ENCODE measurements at places on chromosomes 7 and 10.

GRCh38 chr10:117725993-117726392 lies 183.4 kb downstream of the EMX2 start:
- DNase-seq, result no peak

DNA sequence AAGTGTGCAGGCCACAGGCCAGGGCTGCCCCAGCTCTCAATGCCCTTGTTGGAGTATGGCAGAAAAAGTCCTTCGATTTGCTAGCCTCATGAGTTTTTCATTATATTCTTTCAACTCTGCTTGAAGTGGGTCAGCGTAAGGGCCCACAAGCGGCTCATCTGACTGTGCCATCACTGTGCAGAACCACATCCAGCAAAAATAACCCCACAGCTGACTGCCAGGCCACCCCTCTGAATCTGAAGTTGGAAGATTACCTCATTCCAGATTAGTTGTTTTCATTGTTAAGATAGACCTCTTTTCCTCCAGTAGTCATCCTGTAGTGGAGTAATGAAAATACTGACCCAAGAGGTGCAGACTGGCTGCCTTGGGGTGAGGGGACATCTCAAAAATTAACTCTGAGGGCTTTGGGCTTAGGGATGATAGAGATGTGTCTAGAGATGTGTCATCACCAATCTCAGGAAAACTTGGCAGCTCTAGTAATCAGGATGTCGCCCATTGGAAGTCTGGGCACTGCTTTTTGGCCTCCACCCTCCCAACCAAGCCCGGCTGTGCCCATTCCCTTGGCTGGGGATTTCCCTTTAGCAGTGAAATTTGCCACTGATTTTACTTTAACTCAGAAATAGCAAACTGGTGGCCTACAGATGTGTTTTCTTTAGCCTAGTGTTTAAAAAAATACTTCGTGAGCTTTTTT lies 164.3 kb downstream of the LCOR start:
- DNase-seq, result no peak

DNA sequence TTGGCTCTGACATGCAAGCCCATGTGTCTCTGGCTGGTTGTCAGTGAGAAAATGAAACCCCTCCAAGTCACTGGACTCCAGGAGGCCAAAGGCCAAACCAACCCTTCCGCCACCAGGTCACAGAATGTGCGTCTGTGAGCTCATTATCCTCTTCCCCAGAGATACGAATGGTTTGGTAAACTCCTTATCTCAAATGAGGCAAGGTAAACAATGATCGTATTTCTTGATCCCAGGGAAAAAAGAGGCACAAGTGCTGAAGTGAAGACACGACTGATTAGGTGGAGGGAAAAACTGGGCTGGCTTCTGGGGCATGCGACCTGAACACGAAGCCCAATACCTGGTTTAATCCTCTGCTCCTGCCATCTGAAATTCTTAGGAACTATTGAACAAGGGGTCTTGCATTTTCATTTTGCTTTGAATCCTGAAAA lies 70.6 kb upstream of the ARID5B start:
- no peak for DNase-seq

DNA sequence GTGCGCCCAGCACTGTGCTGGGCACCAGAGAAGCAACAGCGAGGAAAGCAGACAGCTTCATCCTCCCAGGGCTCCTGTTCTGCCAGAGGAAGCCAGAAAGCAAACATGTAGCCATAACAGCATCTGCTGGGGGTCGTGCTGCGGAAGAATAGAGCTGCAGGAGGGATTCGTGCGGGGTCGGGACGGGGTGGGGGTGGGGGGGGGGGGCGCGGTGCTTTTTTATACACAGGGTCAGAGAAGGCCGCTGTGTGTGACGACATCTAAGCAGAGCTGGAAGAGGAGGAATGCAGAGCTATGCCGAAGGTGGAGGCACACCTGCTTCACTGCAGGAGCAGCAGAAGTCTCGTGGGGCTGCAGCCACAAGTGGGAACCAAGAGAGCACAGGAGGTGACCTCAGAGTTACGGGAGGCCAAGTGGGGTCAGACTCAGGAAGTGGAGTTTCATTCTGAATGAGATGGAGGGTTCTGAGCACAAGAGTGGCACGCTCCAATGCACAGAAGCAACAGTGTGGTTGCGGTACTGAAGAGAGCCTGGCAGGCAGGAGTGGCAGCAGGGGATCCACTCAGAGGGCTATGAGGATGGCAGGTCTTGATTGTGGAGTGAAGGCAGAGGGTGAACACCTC lies 11.1 kb downstream of the PKD1L1 start:
- no peak for DNase-seq

DNA sequence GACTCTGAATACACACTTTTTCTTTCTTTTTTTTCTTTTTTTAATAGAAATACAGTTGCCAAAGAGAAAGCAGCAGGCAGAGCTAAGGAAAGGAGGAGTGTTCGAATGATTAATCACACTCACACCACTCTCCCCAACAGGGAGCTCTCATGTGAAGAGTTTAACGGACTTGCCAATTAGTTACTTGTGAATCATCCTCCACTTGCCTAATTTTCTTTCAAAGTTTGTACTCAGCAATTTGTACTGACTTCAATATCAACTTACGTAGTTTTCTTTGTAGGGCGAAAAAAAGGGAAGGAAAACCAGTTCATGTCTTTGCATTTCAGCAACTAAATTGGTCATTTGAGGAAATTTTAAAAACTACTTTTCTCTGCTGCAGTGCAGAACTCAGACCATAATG lies 109.2 kb downstream of the PIP4K2A start:
- DNase-seq, result no peak

DNA sequence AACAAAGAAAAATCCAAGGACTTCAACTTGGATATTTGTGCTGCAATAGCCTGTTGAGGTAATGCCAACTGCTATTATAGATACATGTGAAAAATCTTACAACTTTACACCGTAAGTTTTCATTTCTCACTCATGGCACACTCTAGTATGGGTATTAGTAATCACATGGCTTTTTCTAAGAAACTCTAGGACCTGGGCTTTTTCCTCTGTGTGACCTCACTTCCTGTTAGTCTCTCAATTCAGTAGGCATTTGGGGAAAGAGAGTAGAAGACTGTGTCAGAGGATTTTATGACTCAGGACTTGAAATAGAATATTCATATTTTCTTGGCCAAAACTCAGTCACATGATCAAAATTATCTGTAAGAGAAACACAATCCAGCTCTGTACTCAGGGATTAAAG lies 1049.9 kb downstream of the REEP3 start:
- DNase-seq, result no peak

DNA sequence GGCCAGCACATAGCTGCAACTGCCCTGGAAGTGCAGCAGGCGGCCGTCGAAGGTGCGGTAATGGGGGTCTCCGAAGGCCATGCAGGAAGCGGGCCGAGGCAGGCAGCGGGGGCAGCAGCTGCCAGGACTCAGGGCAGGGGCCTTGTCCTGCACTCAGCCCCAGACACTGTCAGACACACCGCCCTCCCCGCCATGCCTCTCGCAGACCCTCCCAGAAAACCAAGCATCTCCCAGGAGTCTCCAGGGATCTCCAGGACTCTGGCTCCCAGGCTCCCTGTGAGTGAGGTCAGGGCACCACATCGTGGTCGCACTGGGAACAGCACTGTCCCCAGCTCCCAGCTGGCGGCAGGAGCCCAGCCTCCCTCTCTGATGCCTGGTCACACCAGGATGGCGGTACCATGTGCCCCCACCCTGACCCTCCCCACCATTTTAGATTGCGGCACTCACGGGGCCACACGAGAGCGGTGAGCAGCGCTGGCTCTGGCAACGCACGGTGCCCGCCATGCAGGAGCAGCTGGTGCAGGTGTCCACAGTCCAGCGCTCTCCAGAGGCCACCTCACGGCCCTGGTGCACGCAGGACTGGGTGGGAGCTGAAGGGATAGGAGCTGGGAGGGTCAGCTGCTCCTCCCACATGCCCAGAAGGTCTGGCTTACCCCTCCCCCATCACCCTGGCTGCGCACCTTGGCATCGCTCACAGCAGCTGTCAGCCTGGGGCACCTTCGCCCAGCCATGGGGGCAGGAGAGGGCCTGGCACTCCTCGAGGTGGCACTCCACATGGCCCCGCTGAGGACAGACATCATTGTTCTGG lies 17.5 kb downstream of the ATP6V1F start:
- DNase-seq, result no peak

DNA sequence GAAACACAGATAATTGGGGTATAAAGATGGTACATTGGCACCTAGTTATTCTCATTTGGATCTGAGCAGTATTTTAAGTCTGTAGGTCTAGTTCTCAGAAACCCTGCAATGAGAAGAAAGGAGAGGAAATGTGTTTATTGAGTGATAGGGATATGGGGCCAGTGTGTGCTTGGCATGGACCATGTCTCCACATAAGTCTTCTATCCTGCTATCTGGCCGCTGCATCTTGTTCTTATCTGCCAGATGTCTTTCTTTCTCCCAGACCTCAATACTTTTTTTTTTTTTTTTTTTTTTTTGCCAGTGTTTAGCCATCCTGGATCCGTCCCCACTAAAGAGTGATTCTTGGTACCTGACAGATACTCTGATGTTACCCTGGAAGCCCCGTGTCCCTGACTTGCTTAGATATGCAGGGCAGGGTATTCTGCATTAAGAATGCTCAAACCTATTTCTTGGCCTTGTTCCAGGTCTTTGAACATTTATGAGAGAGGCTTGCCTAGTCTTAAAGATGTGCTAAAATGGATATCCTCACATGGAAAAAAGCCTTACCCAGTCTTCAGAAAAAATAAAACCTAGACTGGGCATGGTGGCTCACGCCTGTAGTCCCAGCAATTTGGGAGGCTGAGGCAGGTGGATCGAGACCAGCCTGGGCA lies 10.0 kb downstream of the MTURN start:
- no peak for DNase-seq

DNA sequence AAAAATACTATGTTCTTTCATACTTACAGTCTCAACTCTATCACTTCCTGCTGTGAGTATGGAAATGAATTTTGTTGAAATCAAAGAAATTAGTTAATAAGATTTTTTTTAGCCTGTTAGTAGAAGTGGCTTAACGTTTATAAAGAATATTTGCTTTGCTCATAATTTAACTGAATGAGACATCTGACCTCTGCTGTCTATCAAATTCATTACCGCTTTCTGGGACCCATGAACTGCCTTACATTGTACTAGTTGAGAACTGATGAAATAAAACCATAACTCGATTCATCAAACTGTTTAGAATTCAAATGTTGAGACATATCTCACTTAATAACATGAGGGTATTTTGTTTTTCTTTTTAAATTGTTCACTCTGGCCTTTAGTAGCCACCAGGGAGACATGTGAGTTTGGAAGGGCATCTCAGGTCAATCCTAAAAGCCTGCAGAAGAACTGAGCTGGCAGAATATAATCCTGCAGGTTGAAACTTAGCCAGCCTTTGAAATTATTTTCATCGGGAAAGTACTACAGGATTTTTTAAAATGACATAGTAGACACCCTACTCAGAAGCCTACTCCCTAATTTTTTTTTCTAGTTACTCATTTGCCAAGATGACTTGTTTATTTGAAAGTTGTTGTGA lies 78.7 kb downstream of the KIAA1217 start:
- DNase-seq, result no peak

DNA sequence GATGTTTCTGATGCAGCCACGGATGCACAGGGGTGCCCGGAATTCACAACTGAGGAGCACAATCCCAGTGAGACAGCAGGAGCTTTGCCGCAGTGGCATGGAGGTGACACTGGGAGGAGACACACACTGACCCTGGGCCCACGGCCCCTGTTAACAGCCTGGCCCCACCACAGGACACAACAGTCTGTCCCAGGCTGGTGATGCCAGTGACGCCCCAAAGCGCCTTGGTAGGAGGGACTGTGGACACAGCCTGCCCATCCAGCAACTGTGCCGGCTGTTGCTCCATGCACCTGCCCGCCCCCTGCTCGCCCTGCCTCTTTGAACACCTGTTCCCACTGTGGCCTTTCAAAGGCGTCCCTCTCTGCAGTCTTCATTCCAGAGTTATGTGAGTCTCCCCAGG lies 49.8 kb downstream of the KLF6 start:
- DNase-seq, result no peak

- DNase-seq, result no peak
Observed at GRCh38 chr10:2938869-2939268, 128.5 kb upstream of the PFKP start.

DNA sequence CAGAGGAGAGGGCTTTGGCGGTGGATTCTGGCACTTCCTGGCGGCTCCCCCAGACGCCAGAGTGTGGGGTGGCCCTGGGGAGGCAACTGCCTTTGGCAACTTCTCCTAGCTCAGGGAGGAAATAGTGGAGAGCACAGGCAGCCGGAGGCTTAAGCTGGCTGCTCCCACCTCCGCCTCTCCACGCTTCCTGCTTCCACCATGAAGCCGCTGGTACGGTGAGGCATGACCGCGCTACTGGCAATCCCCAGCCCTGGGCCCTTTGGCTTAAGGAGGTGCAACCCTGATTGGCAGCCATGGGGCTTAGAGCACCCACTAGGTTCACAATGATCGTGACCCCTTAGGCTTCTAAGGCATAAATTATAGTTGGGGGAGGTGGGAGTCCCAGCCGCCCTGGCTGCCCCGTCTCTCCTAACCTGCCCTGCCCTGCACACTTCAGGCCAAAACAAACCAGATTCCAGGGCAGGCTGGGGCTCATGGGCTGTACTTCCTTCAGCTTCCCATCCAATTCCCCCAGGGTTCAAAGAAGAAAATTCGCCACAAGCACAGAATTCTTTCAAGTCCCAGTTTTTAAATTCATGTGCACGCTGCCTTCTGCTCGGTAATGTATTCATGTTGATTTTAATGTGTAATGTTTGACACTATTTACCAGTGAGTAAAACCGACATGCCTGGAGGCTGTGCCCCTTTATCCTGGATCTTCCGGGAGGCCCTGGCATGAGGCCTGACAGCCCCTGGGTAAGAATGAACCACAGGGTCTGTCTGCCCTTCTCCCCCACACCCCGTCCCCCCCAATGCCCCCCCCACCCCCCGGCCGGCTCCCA lies 90.7 kb upstream of the LRRC4 start:
- DNase-seq, result no peak

DNA sequence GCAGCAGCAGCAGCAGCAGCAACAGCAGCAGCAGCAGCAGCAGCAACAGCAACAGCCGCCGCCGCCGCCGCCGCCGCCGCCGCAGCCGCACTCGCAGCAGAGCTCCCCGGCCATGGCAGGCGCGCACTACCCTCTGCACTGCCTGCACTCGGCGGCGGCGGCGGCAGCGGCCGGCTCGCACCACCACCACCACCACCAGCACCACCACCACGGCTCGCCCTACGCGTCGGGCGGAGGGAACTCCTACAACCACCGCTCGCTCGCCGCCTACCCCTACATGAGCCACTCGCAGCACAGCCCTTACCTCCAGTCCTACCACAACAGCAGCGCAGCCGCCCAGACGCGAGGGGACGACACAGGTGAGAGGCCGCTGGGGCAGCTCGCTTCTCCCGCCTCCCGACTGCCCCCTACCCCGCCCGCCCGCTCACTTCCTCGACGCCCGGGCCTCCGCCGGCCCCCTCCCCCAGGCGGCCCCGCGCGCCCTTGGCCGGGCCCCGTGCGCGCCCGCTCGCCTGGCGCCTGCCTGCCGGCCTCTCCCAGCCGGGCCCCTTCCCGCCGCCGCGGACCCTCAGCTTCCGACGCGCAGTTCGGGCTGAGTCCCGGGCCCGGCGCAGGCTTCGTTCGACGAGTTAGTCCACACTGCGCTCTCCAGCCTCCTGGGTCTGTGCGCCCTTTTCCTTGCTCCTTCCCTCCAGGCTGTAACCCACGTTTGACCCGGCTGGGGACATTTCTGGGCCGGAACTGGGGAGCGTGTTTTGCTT lies 882 bp downstream of the DLX6 start:
- no peak for DNase-seq

Data from NCI-H187 treated with DMSO at 0.1 percent for 48 hours (cell line).